Left renal pelvis (tissue), 4 donors: ENCODE measurements at places on chromosomes 16 and 17.

DNA sequence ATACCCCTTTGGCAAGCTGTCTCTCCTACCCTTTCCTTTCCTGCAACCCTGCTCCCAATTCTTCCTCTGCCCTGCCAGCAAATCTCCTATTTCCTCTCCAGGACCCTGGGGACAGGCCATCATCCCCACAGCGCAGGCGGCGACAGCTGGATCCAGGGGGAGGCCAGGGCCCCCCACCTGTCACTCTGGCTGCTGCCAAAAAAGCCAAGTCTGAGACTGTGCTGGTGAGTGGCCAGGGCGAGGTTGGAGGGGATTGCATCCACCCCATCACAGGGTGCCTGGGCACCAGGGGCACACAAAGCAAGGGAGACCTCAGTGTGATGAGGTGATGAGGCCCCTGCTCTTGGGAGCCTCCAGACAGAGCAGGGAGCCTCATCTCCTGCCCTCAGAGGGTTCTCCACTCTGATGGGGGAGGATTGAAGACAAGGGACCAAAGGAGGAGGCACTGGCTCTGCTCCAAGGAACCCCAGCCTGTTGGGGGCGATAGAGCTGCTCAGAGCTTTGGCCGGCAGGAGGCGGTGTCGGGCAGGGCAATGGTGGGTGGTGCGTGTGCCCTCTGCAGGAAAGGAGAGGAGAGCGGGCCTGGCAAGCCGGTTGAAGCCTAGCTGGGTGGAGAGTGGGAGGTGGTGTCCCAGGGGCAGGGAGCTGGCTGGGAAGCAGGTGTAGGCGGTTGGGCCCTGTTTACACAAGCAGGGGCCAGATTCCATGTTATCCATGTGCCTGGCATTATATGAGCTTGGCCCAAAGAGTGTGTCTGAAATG, 15.6 kb upstream of the PDK2 start:
- no peak for DNase-seq

DNA sequence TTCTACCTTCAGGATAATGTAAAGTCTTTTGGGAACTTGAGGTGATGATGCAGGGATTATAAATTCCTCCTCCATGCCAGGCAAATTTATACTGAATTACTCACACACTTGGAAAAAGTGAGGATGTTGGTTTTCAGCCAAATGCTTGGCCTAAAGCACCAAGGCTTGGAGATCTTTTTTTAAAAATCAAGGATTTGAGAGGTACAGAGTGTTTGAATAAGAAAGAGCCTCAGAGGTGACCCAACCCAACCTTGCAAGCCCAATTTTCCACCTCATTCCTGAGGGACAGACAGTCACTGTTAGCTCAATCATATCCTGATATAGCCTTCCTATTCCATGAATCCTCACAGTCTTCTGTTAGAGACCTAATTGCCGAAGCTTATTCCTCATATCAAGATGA, 14.0 kb downstream of the GRIN2A start:
- DNase-seq, result no peak

- no peak for DNase-seq
These were observed 95.9 kb downstream of the BCAS3 start for GRCh38 chr17:60773552-60773951.

DNA sequence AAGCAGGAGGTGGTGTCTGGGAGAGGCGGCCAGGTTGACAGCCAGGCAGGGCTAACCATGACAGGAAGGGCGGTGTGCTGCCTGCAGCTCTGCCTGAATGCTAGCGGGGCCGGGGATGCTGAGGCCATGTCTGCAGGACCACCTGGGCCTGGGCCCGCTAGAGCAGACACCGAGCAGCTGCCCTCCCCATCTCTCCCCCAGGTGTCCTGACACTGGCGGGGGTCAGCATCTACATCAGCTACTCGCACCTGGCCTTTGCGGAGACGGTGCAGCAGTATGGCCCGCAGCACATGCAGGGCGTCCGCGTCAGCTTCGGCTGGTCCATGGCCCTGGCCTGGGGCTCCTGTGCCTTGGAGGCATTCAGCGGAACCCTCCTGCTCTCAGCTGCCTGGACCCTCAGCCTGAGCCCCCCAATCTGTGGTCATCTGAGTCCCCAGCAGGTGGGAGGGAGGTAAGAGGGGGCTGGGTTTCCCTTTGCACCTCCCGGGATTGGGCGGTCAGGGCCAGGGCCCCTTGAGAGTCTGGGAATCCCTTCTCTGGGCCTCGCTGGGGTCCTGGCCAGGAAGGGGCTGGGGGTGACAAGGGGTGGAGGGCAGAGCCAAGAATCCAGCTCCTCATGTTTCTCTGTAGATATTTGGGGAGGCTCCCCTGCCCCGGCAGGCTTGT, 7.5 kb downstream of the TMEM235 start:
- no peak for DNase-seq

DNA sequence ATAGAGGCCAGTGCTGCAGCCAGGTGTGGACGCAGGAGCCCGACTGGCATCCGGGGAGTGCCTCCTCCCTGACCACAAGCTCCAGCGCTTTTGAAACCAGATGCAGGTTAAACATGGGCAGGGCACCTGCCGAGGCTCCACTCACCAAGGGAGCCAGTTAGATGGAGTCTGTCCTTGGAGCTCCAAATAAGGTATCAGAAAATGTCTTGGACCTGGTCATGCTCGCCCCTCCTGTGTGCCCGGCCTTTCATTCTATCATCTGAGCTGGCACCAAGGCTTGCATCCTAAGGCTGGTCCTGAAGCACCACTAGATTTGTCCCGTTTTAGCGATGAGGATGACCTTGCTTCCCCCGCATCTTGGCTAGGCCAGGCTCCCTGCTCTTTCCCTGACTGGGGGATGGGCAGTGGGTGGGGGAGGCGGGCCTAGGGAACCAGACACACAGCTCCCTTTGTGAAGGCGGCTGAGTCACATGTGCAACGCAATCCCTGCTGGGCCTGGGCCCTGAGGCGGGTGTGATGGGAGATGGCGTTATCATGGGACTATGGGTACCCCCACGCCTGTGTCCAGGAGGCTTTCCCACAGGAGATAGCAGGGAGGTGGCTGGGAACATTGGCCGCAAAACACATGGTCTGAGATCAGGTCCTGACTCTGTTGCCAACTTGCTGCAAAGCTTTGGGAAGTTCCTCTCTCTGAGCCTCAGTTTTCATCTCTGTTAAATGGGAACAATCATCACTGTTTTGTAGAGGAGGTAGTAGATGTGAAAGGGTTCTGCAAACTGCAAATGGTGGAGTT, 5.0 kb upstream of the ADGRG1 start:
- no peak for DNase-seq

DNA sequence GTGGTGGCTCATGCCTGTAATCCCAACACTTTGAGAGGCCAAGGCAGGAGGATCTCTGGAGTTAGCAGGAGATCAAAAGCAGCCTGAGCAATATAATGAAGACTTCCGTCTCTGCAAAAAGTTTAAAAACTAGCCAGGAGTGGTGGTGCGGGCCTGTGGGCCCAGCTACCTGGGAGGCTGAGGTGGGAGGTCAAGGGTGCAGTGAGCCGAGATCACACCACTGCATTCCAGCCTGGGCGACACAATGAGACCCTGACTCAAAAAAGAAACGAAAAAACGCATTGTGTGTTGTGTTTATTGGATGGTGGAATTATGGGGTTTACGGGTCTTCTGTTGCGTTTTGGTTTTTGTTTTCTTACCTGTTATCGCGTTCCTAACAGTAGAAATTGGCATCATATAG, 863 bp upstream of the DDX19A start:
- no peak for DNase-seq

DNA sequence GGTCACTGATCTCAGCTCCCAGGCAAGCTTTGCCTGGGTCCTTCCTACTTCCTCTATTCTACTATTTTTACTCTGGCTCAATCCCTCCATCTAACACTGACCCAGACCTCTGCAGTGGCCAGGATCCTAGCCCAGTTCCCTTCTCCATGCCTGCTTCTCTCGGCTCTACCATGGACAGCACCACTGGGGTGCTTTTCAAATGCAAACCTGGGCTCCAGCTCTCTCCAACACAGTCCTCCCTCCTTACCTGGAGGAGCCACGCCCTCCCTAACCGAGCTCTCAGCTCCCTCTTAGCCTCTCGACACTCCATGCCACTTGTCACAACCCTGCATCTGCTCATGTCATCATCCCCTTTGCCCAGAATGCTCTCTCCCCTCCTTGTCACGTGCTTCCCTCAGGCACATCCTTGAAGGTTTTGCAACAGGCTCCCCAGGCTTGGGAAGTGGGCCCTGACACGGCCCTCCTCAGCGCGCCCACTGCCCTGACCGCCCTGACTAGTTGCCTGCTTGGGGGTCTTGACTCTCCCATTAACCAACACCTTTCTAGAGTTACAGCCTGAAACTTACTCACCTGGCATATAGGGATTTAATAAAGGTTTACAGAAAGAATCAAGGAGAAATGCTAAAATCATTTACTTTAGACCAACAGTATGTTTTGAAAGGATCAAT, 41.6 kb downstream of the MARF1 start:
- no peak for DNase-seq

DNA sequence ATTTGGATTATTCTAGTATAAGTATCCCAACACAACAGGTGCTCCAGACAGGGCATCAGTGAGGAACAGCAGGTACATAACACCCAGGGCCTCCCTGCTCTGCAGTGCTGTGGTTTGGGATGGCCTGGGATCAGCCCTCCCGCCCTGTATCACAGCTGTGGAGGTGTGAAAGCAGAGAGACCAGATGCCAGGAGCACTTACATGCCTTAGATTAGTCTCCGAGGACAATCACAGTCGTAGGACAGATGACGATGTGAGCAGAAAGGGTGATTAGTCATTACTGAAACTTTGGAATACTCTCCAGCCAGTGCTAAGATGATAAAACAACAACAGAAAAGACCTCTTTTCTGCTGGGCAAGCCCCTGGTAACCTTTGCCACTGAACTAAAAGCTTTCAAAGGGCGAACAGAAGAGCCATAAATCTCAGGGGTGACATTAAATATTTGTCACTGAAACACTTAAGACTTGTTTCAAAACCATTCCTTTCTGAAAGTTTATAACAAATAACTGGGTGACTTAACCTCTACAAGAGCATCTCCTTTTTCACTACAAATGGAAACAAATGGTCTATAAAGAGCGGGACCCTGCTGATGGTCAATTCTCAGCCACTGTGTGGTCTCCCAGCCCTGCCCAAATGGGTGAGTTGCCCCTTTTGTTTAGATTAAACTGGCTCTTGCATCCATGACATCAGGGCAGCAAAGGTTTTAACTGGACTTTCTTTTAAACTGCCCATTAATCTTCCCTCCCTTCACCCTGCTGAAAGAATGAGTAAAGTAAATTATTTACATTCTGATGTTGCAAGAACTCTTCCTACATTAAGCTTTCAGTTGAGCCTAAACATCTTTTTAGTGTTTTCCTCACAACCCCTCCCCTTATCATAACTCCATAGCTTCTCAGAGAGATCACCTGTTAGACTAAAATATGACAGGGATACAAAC, 183.1 kb upstream of the COX10 start:
- no peak for DNase-seq

GRCh38 chr16:66418165-66418962, 8.7 kb upstream of the BEAN1 start:
- DNase-seq, result no peak

DNA sequence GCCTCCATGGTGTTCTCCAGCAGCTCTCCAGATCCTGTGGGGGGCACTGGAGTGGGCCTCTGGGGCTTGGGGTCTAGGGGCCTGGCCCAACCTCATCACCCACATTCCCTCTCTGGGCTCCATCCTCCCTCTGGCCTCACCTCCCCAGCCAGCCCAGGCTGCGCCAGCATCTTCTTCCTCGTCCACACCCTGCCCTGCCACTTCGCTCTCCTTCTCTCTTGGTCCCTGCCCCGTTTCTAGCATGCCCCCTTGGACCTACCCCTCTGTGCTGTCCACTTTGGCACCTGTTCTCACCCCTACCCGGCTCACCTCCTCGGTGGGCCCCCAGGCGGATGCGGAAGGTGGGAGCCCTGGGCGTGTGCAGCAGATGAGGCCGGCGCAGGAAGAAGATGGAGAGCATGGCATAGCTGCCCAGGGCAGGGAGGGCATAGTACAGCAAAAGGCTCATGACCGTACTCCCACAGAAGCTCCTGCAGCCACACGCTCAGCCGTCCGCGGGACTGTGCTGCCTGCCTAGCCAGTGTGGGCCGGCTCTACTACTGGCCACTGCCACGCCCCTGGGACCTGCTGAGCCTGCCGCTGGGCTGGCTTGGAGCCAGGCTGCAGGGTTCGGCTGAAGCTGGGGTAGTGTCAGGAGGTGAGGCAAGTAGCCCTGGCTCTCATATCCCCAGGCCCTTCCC, at the start of gene GDPD3:
TSS of gene GDPD3 (minus strand) at position 507 of the 680 bp plus-strand sequence. CDS start at position 448, 59 bp downstream.
- DNase-seq, result no peak
